ENCODE measurements at places on chromosomes 16 and 17. TPM values are rescaled to one million over a fixed set of nuclear protein-coding genes. Genes with fewer than 3 reads are reported as not detected.
A peak's percentile ranks its signal among the peaks of the same experiment; 100 is the strongest.

DNA sequence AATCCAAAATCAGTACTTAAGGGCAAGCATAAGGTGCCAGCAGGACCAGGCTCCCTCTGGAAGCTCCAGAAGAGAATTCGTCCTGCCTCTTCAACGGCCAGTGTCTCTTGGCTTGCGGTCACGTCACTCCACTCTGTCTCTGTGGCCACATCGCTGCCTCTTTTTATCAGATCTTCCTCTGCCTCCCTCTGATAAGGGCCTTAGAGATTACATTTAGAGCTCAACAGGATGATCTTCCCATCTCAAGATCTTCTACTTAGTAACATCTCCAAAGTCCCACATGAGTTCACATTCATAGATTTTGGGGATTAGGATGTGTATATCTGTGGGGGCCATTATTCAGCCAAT lies 16.9 kb downstream of the MPG start:
- DNase-seq, result no peak

DNA sequence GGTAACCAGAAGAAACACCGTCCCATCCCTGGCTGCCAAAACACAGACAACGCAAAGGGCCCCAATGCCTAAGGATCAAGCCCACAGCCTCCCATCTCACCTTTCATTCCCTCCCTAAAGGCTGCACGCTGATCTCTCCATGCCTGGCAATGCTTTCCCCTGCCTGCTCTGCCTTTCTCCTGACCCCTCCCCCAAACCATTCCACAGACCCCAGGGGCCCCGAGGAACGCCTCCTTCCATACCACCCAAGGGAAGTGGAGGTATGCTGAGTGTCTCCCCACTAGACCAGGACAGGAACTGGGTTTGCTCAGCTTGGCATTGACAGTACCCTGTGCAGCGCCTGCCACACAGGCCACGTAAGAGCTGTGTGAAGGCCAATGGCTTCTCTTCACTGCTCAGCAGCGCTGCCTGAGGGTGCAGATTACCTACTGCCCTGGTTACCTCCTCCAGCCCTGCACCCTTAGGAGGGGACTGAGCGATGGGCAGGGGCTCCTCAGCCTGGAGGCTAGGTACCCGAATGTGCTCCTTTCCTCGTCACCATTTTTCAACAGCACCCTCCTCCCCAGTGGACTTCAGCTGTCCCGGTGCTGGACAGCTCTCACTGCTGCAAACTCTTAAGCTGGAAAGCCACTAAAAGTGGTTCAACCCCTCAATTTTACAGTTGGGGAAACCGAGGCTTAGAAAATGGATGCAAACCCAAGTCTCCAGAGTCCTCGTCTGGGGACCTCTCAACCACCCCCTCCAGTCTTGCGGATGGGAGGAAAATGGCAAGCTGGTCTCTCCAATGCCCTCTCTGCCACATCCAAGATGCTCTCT lies 45.0 kb downstream of the SRCIN1 start:
- no peak for DNase-seq

DNA sequence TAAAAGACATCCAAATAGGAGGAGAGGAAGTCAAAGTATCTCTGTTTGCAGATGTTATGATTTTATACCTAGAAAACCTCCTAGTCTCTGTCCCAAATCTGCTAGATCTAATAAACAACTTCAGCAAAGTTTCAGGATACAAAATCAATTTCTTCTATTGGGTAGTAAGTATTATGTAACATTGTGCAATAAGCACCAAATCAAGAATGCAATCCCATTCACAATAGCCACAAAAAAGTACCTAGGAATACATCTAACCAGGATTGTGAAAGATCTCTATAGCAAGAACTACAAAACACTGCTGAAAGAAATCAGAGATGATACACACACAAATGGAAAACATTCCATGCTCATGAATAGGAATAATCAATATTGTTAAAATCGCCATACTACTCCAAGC lies 13.0 kb downstream of the NLRP1 start:
- no peak for DNase-seq

DNA sequence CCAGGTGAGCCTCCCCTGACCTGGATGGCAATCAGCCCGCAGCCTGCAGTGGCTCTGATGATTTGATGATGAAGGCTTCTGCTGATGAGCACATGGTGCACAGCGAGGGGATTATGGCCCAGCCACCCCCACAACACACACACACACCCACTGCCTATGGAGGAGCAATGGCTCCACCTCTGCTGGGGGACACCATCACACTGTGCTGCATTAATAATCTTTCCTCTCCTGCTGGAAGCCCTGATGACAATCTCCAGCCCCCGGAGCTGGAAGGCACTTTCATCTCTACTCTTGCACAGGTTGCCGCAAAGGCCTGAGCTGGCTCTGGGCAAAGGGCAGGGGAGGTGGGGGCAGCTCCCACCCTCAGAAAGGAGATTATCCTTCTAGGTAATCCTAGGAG lies 79.9 kb downstream of the PLXDC1 start:
- DNase-seq, result no peak

GRCh38 chr17:60665602-60666001 lies 12.0 kb upstream of the BCAS3 start:
- DNase-seq, result no peak

DNA sequence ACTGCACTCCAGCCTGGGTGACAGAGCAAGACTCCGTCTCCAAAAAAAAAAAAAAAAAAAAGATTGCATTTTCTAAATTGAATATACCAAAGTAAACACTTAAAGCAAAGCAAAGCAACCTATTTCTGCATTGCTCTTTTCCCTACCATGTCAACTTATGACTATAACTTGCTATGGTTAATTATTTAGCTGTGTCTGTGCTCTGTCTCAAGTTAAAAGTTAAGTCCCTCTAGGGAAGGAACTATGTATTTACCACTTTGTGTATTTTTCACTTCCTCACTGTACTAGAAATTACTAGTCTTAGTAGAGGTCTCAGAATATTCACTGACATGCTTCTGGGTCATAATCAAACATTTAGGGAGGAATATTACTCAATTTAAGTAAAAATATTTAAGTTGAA lies 711.7 kb upstream of the SOX9 start:
- DNase-seq, result no peak

- no peak for DNase-seq
Measured at GRCh38 chr16:46788891-46789474, 40.8 kb upstream of the MYLK3 start.

DNA sequence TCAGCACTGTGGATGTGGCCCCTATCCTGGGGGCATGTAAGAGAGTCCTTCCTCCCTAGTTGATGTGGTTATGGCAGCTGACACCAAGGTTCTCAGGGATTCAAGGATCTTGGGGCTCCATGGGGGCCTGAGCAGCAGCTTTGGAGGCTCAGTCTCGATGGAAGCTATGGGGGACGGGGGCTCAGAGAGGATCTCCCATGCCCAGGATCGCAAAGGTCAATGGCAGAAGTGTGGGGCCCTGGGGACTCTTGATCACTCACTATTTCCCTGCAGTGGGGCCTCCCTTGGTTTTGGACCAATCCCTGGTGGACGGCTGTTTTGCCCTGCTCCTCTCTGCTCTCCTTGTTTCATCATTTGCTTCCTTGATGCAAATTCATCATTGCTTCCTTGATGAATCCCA lies 885.9 kb downstream of the CDH8 start:
- DNase-seq, result no peak

- peak; percentile 95 for DNase-seq
Measured at GRCh38 chr17:74987909-74988711, 678 bp downstream of the CDR2L start.

DNA sequence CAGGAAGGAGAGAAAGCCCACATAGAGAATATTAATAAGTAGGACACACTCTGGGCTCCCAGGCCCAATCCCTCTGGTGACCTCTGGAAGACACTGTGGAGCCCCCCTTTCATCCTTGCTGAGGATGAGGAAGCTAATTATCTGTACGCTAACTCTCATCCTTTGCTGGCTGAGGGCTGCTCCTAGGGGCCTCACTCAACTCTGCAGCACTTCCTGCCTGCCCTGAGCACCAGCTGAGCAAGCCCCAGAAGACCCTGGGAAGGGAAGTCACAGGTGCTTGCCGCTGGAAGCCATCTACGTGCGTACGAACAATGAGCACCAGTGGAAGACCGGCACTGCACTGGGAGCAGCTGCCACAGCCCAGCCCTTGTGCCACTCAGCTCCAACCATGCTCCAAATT lies 145.8 kb upstream of the CDH5 start:
- no peak for DNase-seq

DNA sequence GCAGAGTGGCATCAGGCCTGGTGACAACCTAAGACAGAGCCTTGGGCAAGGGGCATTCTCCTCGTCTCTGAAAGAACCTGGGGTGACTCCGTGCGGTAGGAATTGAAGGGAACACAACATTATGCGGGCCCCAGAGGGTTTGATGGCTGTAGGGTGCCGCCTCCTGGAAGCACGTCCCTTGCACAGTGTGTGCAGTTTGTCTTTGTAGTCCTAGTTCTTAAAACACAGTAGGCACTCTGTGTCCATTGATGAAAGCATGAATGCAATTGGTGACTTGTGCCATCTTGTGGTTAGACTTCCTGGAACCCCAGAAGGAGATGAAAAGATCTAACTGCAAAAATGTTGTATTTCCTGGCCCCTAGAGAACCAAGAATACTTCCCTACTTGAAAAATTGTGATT lies 279.8 kb downstream of the UTP18 start:
- no peak for DNase-seq

- DNase-seq, result no peak
Measured at GRCh38 chr17:15350777-15351477, 9.5 kb upstream of the TEKT3 start.

DNA sequence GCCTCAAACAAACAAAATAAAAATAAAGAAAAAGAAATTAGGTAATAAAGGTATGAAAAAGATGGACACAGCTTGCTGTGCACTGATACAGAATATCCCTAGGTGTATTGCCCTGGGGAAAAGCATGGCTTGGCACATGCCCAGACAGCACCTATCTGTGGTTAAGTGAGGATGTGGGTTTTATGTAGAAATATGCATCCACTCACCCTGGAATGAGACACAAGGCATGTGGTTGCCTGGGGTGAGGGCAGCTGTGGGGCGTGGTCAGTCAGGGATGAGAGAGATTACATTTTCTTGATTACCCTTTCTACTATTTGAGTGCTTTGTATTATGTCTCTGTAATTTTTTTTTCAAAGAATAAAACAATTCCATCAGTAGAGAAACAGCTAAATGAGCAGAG lies 6.9 kb downstream of the PLLP start:
- DNase-seq, result peak; percentile 14

DNA sequence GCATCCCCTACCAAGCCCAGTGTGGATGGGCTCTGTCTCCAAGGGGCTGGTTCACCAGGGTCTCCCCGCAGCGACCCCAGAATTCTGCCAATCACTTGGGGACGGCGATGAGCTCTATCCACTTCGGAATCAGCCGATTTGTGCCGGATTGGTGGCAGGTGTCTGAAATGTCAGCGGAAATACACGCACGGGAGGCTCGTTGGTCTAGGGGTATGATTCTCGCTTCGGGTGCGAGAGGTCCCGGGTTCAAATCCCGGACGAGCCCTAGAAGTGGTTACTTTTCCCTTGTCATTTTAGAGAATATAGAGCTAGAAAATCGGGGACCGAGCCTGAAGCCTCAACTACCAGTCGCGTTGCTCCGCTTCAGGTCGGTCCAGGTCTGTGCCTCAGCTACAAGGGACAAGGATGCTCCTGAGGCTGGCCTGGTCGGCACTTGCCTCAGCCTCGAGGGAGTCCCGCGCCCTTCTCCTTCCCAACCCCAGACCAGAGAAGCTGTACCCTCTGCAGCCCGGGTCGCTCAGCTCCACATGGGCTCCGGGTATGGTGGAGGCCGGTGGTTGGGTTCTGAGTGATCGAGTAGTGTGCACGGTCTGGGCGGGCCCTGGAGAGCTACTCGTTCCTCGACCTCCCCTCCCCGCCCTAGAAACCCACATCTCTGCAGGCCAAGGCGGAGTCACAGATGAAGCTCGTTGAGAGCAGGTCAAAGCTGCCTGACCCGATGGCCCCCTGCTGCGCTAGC lies 16.0 kb upstream of the OR1F1 start:
- DNase-seq, result no peak

GRCh38 chr17:28385406-28385805 lies 13.9 kb downstream of the SARM1 start:
- no peak for DNase-seq

- DNase-seq, result no peak
Measured at GRCh38 chr17:61002316-61002736, 324.7 kb downstream of the BCAS3 start.

DNA sequence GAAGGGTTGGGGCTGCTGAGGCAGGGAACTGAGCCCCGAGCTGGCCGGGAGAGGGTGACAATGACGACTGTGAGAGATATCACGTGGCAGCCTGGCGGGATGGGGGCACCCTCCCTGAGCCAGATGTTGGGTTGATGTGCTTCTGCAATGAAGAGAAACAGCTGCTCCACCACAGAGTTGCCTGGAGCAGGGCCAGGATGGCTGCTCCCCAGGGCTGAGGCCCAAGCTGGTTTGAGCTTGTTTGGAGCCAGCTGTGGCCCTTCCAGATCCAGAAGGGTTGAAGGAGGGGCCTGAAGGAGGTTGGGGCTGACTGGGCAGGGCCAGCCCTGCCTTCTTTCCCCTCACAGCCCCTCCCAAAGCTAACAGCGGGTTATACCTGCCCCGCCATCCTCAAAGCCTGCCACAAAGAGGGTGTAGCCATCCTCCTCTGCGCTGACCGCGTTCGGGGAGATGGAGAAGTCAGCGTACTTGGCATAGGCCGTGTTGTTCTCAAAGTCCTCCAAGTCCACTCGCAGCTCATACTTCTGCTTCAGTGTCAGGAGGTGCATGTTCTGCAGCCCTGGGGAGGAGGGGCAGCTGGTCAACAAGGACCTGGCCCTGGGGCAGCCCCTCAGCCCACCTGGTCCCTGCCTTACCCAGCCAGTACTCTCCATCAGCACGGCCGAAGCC lies 2.1 kb downstream of the MFAP4 start:
- DNase-seq, result peak; percentile 96

The NUBP2 gene
- 39.1 TPM for total RNA-seq

The SHISA9 gene
- total RNA-seq, result 0.47 TPM

The ZPBP2 gene
- total RNA-seq, result not detected

The MYL11 gene
- total RNA-seq, result not detected

The ABI3 gene
- 5.7 TPM for total RNA-seq

The NLRC5 gene
- 9.9 TPM for total RNA-seq

The CD300A gene
- total RNA-seq, result 5.6 TPM

The CRK gene
- total RNA-seq, result 41.1 TPM

Measured in right cardiac atrium (tissue), 5 donors.